ENCODE measurements at places on chromosomes 11 and 22.

- no peak for DNase-seq
Observed at GRCh38 chr11:43693731-43694130, 13.2 kb downstream of the HSD17B12 start.

DNA sequence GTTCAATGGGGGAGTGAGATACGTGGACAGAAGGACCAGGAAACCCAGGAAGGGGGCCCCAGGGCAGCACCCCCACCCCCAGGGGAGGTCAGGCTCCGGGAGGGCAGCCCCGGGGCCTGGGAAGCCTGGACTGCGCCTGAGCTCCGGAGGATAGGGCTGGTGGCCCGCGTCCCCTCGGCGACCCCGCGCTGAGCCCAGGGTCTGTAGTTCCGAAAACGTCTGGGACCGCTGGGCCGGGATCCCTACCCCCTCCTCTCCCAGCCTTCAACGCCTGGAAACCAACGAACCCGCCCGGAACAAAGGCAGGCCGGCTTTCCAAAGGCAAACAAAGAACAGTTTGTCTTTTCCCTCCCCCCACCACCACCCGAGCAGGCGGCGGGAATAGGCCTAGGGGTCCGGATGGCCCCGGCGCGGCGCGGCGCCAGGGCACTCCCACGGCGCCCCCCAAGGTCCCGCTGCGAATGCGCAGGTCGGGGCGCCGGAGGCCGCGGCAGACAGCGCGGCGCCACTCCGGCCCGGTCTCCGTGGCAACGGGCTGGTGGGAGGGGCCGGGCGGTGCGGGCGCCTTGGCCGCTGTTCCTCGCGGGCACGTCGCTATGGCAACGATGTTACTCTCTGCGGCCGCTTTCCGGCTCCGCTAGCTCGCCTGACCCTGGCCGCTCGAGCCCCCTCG lies 58.5 kb downstream of the IGLL1 start:
- DNase-seq = peak; percentile 96

GRCh38 chr11:37841016-37841415 lies 1243.0 kb upstream of the RAG2 start:
- no peak for DNase-seq

- DNase-seq = no peak
Observed at GRCh38 chr11:114291842-114292680, 4.1 kb upstream of the NNMT start.

DNA sequence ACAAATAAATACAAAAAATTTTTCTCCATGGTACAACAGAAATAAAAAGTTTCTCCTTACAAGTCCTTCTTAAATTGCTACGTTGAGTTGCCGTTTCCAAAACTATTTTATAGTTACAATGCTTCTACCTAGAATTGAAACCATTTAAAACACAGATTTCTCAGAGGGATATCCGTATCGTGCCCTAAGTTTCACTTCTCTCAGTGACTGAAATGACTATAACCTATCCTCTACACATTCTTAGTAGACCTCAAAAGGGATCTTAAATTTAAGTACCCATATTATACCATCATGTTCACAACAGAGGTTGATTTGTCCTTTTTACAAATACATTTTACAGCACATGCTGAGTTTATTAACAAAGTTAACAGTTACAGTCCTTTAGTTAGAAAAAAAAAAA lies 44.1 kb downstream of the USP28 start:
- DNase-seq = no peak

DNA sequence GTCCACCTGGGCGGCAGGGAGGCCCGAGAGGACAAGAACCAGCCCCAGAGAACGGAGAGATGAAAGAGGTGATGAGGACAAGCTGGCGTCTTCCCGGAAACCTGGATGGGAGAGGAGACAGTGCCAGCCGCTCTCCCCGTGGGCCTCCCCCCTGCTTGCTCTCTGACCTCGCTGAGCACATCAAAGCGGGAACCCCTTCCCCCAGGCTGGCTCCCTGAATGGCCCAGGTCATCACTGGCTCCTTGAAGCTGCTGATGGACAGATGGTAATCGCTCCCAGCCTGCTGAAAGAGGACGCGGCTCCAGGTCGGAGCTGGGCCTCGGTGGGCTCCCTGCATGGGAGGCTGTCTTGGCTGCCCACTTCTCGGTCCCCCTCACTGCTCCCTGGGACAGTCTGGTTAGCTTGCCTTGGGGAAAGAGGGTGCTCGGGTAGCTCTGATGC lies 18.4 kb downstream of the RPUSD4 start:
- DNase-seq = no peak
